ENCODE measurements at places on chromosomes 16 and 17. TPM values are rescaled to one million over a fixed set of nuclear protein-coding genes. Genes with fewer than 3 reads are reported as not detected.

DNA sequence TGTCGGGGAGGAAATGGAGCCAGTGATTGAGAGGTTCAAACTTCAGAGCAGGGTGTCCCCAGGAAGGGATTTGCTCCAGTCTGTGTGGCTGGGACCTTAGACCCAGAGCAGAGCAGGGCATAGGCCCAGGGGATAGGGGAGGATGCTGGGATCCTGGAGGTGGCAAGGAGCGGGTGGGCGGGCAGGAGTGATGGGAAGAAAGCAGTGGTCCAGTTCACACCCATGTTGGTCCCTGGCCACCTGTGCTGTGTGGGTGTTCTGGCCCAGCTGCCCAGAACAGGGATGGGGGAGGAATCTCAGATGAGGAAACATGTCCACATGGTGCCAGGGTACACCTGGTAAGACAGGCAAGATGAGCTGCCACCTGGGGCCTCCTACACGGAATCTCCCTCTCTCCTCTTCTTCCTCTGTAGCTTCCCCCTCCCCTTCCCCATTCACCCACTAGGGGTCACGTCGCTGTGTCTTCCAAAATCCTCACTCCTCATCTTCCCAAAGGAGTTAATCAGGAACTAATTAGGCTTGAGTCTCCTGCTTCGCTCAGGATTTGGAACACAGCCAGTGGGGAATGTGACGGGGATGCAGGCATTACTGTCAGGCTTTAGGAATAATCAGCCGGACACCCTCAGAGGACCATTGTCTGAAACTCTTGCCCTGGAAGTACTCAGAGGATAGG lies 2.3 kb downstream of the BEAN1 start:
- no peaks in the 10 kb centered on the region for H3K36me3 ChIP-seq
- peak overlapping the region; percentile 81 for H3K4me3 ChIP-seq
- peaks cover 78% of the 10 kb centered on the region for H3K27me3 ChIP-seq
- DNase-seq = peak; percentile 55

The FA2H gene
- total RNA-seq = 5.0 TPM

The CALB2 gene
- 23.6 TPM for total RNA-seq

- no peak overlapping the region for H3K27ac ChIP-seq
- H3K36me3 ChIP-seq = no peaks in the 10 kb centered on the region
- H3K4me3 ChIP-seq = peak overlapping the region; percentile 78
- H3K4me1 ChIP-seq = no peaks in the 10 kb centered on the region
- H3K27me3 ChIP-seq = no peaks in the 10 kb centered on the region
Observed at GRCh38 chr16:67277999-67278772, 1.1 kb upstream of the PLEKHG4 start.

GRCh38 chr17:41116297-41116696 lies 1.9 kb downstream of the KRTAP4-11 start:
- no peak overlapping the region for H3K4me3 ChIP-seq
- H3K36me3 ChIP-seq = no peaks in the 10 kb centered on the region
- no peak for DNase-seq
- no peaks in the 10 kb centered on the region for H3K27me3 ChIP-seq
- H3K4me1 ChIP-seq = peaks cover 4% of the 10 kb centered on the region

DNA sequence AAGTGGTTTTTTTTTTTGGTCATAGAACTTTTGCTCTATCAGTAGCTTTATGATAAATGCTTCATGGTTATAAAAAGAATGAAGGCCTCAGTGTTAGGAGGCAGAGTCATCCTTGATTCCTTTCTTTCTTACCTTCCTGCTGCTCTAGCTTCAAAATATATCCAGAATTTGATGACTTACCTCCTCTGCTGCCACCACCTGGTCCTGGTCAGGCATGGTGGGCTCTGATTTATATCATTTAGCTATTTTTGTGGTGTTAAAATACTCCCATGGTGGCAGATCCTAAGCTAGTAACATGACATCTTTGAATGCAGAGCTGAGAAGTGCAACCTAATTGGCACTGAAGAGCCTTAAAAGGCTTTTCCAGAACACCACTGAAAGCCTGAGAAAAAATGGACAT lies 508.8 kb upstream of the CDH8 start:
- H3K4me1 ChIP-seq = no peaks in the 10 kb centered on the region
- no peak overlapping the region for H3K27ac ChIP-seq
- no peak for DNase-seq
- H3K27me3 ChIP-seq = no peaks in the 10 kb centered on the region
- no peak overlapping the region for H3K4me3 ChIP-seq

- peak overlapping the region; percentile 0 for H3K27ac ChIP-seq
- DNase-seq = no peak
- H3K36me3 ChIP-seq = peaks cover 7% of the 10 kb centered on the region
- H3K4me3 ChIP-seq = no peak overlapping the region
- no peaks in the 10 kb centered on the region for H3K27me3 ChIP-seq
Observed at GRCh38 chr16:53821487-53821886, 117.5 kb downstream of the FTO start.
